CD4-positive, alpha-beta T cell treated with Interferon gamma for 1 hour (primary cell): ENCODE measurements at places on chromosomes 12 and 14.
A peak's percentile ranks its signal among the peaks of the same experiment; 100 is the strongest.

GRCh38 chr14:95504135-95505029 is 12.1 kb downstream of the SYNE3 start:
- no peak for DNase-seq

DNA sequence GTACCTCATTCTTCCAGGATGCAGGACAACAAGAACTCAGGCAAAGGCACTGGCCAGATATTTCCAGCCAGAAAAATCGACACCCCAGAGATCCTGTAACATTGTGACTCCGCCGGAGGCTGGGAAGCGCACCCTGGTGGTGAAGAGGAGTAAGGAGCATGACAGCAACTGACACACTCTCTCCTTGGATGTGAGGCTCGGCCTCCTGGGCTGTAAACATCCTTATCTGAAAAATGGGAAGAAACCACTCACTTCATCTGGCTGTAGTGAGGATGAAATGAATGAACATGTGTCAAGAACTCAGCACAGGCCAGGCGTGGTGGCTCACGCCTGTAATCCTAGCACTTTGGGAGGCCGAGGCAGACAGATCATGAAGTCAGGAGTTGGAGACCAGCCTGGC is 27.5 kb downstream of the TCHP start:
- DNase-seq: peak; percentile 23

- no peak for DNase-seq
Measured at GRCh38 chr14:52094546-52095271, 25.9 kb upstream of the NID2 start.

GRCh38 chr14:68014771-68015170 is 195.2 kb downstream of the RAD51B start:
- DNase-seq: no peak

DNA sequence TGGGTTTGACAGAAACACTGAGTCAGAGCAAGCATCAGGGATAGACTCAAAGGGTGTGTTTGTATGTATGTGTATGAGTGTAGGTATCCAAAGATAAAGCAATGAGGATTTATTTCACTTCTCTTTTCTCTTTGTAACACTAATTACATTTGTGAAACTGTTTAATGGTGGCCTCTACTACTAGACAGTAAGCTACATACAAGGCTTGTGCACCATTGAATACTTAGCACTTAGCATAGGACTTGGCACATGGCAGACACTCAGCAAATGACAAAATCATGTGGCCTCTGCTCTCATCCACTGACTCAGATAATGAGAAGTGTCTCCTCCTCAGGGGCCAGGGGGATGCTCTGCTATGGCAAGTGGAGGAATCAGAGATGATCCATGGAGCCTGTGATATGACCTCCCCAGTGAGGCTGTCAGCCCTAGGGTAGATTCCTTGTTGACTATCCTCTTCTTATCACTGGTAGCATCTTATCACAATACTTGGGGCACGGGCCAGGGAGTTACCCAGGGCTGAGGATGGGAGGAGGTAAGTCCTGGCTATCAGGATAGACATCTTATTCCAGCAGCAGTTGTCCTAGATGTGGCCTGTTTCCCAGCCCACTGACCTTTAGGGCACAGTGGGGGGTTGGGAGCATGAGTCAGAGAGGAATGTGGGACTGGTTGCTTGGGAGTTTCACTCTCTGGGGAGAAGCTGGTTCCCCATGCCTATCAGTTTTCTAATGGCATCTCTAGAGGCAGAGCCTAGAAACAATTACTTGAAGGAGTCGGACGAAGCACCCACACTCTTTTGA is 71.2 kb upstream of the HOXC13 start:
- no peak for DNase-seq

- DNase-seq: no peak
Measured at GRCh38 chr12:104294927-104295668, 8.4 kb upstream of the EID3 start.

GRCh38 chr12:38669530-38669929 is 235.9 kb downstream of the CPNE8 start:
- DNase-seq: no peak

DNA sequence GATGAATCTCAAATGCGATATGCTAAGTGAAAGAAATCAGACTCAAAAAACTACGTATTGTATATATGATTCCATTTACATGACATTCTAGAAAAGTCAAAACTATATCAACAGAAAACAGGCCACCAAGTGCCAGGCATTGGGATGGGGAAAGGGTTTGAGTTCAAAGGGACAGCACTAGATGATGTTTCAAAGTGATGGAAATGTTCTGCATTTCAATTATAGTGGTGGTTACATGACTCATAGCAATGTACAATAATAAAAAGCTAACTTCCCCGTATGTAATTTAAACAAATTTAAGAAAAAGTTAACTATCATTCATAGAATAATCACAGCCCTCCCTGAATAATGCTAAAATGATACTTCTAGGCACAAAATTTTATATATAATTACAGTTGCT is 13.5 kb downstream of the HECTD1 start:
- DNase-seq: no peak

GRCh38 chr14:76924371-76925096 is 98.3 kb downstream of the LRRC74A start:
- DNase-seq: peak; percentile 66

- no peak for DNase-seq
Measured at GRCh38 chr14:69700575-69700974, 66.4 kb upstream of the SRSF5 start.

DNA sequence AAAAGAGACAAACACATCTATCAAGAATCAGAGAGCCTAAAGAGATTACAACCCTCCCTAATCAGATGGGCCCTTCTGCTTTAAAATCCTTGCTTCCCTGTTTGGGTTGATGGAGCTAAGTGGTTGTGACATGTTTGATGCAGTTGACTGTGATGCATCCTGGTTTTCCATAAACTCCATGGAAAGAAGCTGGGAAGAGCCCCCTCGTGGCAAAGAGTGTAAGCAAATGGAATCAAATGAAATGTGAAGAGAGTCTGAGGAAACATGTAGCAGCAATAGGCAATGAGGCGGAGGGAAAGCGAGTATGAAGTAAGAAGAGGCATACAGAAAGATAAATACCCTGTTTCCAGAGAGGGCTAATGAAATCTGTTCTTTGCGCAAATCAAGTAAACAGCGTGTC is 70.4 kb upstream of the SLCO1C1 start:
- DNase-seq: no peak

GRCh38 chr12:57452937-57453509 is 2.1 kb upstream of the INHBE start:
- DNase-seq: peak; percentile 40

DNA sequence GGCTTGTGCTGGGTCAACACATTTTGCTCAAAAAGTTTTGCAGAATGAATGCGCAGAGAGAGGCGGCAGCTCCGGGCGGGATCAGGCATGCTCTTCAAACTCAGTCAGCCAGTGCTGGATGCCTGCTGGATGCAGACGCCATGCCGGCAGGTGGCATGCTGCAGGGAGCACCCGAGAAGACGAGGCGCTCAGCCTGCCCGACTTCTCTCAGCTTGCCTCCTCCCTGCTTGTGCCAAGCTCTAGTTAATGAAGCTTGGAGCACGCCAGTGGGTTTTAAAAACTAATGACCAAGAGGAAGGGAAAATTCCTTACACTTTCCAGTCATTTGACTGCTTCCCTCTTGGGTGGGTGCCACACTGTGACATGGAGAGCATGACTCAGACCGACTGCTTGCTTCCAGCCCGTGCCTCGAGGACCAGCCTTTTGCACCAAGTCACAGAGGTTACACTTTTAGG is 39.8 kb downstream of the SLC24A4 start:
- no peak for DNase-seq

DNA sequence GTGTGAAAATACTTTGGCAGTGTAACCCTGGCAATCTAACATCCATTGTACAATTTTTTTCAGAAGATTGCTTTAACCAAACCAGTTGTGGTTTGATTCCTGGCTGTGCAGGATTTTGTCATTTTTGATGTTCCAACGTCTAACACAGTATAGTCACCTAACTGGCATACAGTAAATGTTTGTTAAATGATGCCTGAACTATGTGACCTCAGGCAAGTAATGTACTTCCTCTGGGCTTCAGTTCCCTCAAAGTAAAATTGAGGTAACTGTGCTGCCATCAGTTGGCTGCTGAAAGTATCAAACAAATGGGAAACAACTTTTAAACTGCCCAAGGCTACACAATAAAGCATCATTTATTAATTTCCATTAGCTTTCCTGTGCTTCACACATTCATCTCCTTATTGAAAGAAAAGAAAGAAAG is 4.3 kb downstream of the TM7SF3 start:
- DNase-seq: no peak

DNA sequence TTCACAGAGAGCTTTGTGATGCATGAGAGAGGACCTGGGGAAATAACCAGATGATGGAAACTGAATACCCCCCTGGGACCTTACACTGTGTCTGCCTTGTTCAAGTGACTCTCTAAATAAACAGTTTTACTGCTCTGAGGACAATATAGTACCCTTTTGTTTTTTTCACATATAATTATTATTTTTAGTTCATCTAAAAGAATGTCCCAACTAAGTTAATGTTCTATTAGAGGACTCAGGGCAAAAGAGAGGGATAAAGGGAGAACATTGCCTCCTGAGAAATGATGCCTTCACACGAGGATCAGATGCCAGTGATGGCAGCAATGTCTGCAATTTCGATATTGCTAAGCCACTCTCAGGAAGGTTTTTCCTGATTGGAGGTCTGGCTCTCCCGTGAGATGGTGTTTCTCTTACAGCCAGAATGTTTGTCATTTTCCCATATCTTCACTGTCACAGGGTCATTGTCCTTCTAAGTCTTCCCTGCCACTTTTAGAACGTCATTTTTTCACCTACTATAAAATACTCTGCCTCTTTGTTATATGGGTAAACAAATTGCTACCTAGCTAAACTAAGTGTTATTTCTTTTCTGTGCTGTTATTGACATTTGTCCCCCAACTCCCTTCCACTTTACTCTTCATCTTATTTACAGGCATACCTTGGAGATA is 201.6 kb downstream of the RAD51B start:
- no peak for DNase-seq

DNA sequence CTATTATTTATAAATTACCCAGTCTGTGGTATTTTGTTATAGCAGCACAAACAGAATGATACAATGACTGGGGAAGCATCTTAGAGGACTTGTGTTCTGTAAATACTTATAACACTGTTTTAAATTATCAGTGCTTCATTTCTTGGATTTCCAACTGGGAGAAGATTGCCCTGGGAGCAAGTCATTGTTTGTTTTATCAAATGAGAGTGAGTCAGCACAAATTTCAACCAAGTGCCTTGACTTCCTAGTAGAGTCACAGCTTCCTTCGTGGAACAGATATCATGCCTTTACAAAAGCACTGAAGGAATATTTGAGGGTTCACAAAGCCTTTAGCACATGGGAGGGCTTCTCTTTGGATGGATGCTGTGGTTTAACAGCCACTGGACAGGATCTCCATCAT is 234.1 kb downstream of the KTN1 start:
- no peak for DNase-seq

GRCh38 chr12:7937833-7938506 is 2.0 kb upstream of the SLC2A3 start:
- DNase-seq: no peak

- no peak for DNase-seq
Measured at GRCh38 chr12:17264603-17265002, 658.6 kb upstream of the LMO3 start.

- no peak for DNase-seq
Measured at GRCh38 chr12:337039-337438, 52.1 kb downstream of the KDM5A start.

DNA sequence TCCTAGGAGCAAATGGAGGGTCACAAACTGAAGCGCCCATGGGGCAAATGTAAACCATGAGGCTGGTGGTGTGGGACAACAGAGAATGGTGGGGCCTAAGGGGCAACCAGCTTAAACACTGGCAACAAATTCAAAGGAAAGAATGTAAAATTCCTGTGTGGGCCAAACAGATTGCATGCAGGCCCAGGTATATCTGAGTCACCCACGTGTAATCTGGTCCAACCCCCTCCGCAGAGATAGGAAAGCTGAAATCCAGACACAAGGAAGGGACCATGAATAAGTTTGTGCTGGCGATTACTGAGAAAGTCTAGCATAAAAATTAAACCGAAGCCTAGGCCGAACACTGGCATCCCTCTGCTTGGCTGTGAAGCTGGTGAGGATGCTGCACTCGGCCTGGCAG is 71.6 kb downstream of the ITPK1 start:
- DNase-seq: no peak

- peak; percentile 64 for DNase-seq
Measured at GRCh38 chr14:89485264-89485663, 68.2 kb upstream of the FOXN3 start.

- no peak for DNase-seq
Measured at GRCh38 chr14:103072595-103073366, 11.2 kb upstream of the LBHD2 start.

DNA sequence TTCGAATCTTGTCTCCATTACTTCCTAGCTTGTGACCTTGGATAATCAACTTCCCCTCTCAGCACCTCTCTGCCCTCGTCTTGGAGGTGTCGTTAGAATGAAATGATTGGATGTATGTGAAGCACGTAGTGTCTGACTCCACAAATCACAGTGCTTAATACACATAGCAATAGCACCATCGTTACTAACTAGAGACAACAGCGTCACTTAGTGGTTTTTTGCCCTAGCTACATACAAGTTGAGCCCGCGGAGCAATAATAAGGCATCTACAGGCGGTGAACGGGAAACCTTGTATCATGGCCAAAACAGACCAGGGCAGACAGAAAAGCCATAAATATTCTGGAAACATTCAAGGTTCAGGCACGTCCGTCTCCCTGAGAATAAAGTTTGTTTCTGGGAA is 154.9 kb downstream of the ASCL4 start:
- DNase-seq: no peak

DNA sequence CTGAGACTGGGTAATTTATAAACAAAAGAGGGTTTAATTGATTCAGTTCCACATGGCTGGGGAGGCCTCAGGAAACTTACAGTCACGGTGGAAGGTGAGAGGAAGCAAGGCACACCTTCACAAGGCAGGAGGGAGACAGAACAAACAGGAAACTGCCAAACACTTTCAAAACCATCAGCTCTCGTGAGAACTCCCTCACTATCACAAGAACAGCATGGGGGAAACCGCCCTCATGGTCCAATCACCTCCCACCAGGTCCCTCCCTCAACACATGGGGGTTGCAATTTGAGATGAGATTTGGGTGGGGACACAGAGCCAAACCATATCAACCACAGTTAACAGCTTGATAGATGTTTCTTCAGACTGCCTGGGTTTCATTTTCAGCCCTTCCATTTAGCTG is 6.2 kb upstream of the GNPNAT1 start:
- DNase-seq: no peak

DNA sequence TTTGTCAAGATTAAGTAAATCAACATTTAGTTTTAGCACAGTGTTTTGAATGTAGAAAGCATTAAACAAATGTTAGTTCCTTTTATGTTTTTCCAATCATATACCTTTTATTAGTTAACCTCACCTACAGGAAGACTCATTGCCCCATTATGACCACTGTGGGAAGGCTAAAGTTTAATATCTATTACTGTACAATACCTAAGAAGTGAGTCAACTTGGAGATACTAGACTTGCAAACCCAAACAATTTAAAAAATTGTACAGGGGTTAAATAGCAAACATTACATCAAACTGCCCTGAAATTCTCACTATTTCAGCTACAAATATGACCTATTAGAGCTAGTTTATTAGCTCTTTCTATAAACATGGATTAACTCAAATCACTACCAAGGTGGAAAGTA is 8.6 kb upstream of the G2E3 start:
- DNase-seq: no peak

GRCh38 chr14:99009871-99010270 is 262.1 kb downstream of the BCL11B start:
- DNase-seq: no peak
